ENCODE measurements at places on chromosomes 1 and 21.

- DNase-seq = peak; percentile 31
These were observed 382.9 kb upstream of the B3GALT2 start for GRCh38 chr1:193569096-193569982.

GRCh38 chr1:29749024-29749945 is 513.0 kb downstream of the PTPRU start:
- no peak for DNase-seq

- DNase-seq = no peak
These were observed 890.2 kb upstream of the NCAM2 start for GRCh38 chr21:20108016-20108415.

DNA sequence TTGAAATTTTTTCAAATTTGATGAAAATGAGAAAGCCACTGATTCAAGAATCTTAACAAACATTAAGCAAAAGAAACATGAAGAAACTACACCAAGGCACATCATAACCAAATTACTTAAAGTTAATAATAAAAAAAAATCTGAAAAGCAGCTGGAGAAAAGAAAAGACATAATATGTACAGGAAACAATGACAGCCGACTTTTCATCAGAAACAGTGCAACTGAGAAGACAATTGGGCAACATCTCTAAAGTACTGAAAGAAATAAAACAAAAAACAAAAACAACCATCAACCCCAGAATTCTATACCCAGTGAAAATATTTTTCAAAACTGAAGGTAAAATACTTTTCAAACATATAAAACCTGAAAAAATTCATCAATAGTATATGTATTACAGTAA is 73.8 kb upstream of the DMRTA2 start:
- DNase-seq = no peak

GRCh38 chr1:18322368-18323032 is 158.2 kb upstream of the KLHDC7A start:
- no peak for DNase-seq

DNA sequence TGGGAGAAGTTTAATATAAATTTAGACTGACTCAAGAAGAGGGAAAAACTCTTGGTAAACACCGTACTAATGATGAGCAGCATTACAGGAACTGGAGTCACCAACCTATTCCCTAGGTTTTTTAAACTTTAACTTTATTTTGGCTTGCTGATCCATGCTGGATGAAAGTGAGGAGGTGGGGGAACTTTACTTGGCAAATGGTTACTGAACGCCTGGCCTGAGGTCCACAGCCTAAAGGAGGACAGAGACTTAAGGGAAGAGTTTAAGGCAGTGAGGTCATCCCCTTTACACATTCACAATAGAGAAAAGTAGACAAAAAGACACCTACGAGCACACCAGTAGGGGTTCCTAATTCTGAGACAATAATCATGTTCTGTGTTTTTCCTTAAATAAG is 25.6 kb upstream of the A3GALT2 start:
- DNase-seq = no peak

GRCh38 chr1:160652924-160653619 is 6.2 kb upstream of the SLAMF1 start:
- no peak for DNase-seq

DNA sequence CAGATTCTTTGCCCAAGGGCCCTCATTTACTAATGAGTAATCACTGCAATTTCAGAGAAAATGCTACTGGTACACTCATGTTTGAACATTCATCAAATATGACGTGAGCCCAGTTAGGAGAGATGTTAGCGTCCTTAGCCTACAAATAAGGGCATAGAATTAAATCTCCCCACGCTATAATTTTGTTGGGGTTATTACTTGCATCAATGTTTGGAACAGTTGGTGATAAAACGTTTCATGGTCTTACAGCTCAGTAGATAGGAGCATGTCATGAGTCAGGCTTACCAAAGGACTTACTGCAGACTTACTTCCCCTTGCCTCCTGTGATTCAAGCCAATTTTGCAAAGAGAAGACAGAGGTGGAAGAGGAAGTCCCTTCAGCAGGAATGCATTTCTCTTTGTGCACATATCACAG is 304.0 kb downstream of the KIF26B start:
- no peak for DNase-seq

DNA sequence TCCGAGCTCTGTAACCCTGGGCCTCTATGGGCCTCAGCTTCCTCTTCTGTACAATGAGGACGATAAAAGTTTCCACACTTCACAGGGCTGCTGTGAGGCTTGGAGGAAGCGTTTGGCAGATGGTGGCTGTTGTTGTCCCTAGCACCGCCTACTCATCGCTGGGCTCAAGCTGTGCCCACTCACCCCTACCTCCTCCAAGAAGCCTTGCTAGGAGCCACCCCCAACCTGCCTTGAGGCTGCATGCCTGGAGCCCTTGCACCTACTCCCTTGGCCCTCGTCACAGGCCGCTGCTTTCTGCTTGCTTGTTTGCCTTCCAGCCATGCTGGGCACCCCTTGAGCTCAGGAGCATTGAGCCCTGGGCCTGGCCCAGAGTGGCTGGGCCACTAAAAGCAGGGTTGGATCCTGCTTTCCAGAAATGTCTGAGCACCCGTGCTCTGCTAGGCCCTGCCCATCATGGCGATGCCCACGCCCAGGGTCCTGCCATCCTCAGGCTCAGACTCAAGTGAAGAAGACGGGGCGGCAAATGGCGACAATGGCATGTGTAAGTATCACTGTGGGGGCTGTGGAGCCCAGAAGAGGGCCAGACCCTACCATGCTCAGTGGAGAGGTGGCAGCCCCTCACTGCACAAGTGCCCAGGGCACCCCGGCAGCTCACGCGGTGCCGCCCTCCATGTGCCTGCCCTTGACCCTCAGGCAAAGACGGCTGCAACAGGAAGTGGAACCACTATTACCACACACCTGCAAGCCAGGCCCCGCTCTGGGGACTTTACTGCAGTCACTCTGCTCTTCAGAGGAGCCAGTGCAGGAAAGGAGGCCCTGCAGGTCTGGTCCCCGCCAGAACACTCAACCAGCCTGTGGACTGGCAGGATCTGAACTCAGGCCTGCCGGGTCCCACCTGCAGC is 9.5 kb downstream of the SH3BGRL3 start:
- no peak for DNase-seq

DNA sequence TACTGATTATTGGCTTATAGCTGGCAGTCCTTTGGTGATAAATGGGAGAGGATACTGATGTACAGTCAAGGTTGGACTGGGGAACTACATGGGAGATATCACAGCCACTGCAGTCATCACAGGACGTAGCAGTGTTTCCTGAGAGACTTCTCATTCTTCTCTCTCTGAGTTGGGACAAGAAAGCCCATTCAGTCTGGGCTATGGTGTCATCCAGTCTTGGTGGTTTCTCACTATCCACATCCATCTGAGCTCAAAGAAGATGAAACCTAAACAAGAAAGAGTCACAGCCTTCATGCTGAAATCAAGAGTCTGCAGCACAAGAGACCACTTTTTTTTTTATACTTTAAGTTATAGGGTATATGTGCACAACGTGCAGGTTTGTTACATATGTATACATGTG is 12.8 kb upstream of the CD53 start:
- no peak for DNase-seq

DNA sequence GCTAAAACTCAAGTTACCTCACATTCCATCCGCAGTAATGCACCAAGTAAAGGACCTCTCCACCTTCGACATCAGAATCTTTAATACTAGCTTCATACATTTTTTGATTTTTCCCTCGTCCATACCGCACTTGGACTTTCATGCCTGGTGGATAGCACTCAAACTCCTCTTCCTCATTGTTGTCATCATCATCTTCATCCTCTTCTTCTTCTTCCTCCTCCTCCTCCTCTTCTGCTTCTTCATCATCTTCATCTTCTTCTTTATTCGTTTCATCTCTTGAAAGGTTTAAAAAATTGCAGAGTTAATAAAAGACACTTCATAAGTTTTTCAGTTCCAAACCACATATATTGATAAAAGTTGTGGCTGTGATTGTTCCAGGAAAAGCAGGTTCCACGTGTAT is 52.7 kb upstream of the RBM34 start:
- DNase-seq = no peak

DNA sequence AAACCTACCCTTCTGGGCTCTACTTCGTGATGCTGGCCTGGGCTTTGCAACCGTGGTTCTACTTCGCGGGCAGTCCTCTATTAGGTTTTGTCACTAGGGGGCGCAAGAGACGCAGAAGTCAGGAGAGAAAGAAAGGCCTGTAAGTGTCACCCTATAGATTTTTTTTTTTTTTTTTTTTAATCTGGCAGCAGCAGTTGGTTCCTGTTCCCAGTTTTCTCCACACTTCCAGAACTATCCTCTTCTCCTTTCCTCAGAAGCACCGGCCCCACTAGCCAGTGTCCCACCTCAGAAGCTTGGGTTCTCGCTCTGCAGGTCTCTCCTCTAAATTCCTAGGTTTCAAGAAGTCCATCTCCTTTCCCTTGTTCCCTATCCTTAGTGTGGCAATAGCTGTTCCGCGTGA is 9.1 kb upstream of the LCE2D start:
- DNase-seq = no peak

- DNase-seq = no peak
These were observed 306.4 kb downstream of the HHAT start for GRCh38 chr1:210635108-210635507.

- DNase-seq = no peak
These were observed 529 bp upstream of the MARCKSL1 start for GRCh38 chr1:32336591-32336932.

DNA sequence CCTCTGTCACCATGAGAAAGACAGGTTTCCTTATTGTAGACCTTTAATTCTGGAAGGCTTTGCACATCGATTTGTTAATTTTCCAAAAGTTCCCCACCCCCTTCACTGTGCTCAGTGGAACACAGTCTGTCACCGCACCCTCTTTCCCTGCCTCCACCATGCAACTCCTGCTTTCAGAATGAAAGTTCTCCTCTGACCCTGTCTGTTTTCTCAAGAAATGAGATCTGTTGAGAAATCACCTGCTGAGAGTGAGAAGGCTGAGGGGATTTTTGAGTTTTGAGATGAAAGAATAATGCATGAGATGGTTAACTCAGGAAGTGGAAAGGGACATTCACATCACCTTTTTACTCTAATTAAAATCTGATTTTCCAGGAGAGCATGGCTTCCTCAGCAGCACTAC is 99.6 kb downstream of the CYYR1 start:
- DNase-seq = no peak

- DNase-seq = no peak
These were observed 173.4 kb downstream of the TOMM20 start for GRCh38 chr1:234955107-234955731.

- DNase-seq = no peak
These were observed 46.2 kb downstream of the GPR3 start for GRCh38 chr1:27438621-27439061.

DNA sequence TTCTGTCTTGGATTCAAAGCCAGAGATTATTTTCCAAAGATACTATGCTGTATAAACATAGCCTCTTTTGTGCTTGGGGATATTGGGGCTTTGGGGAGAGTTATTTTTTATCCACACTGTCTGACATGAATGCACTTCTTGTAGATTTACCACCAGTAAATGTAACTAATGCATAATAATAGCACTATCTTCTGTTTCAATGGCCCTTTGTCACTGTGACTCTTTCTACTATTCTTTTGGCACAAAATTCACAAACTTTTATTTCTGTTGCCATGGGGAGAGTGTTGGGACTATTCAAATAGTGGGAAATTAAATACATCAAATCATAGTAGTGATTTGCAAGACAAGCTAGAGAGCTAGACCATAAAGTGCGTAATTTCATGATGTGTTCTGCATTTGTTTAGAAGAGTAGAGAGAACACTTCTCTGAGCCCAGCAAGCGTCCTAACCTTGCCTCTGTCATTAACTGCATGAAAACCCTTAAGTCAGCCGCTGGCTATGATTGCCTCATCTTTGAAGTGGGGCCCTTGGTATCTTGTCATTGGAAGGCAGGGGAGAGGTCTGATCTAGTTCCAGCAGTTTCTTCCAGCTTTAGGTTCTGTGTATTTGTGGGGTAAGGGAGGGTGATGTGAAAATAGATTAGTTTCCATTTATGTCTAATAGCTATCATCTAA is 154.4 kb downstream of the HHAT start:
- no peak for DNase-seq

- DNase-seq = no peak
These were observed 130.8 kb downstream of the PGBD5 start for GRCh38 chr1:230295367-230295766.

- no peak for DNase-seq
These were observed at the start of gene ELAVL4 for GRCh38 chr1:50108497-50109059. Gene ELAVL4 (plus strand): TSS chr1:50108920. CDS start chr1:50109190, 270 bp downstream.

DNA sequence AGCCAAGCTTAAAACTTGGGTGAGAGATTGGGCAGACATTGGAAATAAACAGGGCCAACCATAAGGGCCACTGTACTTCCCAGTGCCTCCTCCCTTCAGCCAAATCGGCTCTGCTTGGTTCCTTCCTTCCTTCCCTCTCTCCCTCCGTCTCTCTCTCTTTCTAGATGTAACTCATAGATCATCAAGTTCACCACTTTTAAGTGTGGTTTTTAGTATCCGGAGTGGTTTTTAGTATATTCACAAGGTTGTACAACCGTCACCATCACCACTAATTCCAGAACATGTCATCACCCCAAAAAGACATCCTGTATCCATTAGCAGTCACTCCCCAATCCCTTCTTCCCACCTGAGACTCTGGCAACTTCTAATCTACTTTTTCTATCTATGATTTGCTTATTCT is 51.0 kb downstream of the MYSM1 start:
- DNase-seq = no peak

DNA sequence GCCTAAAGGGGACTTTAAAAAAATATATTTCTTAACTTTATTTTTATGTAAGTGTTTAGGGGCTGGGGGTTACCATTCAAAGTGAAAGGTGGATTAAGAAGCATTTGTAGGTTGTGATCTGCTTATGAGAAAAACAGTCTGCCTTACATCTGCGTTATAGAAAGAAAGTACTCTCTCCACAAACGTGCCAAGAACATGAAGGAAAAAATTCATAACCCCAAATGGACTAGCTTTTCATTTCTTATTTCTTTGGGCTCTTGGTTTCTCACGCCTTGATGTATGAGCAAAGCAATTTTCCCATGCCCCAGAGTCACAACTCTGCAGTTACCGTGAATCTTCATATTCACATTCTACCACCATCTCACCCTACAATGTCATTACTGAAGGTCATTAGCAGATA is 1165.1 kb upstream of the ADGRL4 start:
- no peak for DNase-seq

- no peak for DNase-seq
These were observed 40.7 kb downstream of the ARHGEF10L start for GRCh38 chr1:17579951-17580939.

- DNase-seq = no peak
These were observed 71.4 kb upstream of the FAM20B start for GRCh38 chr1:178954325-178954690.

- DNase-seq = no peak
These were observed 31.7 kb upstream of the CACYBP start for GRCh38 chr1:174967845-174968705.

DNA sequence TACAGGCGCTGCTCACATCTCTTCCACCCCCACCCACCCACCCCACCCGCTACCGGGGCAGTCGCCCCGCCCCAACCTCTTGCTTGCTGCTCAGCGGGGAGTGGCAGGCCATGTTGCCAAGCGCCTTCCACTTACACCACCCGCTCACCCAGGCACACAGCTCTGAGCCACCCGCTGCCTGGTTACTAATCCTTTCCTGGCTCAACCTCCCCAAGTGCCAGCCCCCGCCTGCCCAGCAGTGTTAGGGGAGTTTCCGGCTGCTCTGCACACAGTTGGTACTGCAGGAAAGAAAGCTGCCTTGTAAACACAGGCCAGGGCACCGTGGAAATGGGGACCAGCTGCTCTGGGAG is 56.2 kb downstream of the LACTBL1 start:
- DNase-seq = no peak

All from amniotic stem cell (primary cell).